ENCODE measurements at places on chromosomes 13 and 19.

- DNase-seq = no peak
Measured at GRCh38 chr19:16625163-16625958, 2.6 kb downstream of the MED26 start.

DNA sequence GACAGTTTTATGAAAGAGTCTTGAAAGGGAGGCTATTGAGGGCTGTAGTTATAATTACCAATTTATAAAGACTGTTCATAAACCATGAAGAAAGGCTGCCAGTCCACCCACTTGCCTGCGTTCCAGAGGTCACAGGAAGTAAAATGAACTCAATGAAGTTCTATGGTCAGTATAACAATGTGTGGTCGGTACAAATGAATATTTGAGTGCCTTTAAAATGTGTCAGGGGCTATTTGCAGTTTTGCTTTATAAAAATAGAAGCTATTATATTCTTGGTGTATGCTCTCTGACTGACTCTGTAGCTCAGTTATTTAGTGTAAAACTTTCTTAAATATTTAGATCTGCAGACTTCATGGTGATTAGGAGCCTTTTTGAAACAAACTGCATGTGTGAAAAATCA is 47.0 kb downstream of the ESD start:
- no peak for DNase-seq

GRCh38 chr19:41657157-41657556 is 30.3 kb upstream of the CEACAM4 start:
- no peak for DNase-seq

GRCh38 chr13:27404680-27405079 is 19.7 kb upstream of the GTF3A start:
- DNase-seq = no peak

DNA sequence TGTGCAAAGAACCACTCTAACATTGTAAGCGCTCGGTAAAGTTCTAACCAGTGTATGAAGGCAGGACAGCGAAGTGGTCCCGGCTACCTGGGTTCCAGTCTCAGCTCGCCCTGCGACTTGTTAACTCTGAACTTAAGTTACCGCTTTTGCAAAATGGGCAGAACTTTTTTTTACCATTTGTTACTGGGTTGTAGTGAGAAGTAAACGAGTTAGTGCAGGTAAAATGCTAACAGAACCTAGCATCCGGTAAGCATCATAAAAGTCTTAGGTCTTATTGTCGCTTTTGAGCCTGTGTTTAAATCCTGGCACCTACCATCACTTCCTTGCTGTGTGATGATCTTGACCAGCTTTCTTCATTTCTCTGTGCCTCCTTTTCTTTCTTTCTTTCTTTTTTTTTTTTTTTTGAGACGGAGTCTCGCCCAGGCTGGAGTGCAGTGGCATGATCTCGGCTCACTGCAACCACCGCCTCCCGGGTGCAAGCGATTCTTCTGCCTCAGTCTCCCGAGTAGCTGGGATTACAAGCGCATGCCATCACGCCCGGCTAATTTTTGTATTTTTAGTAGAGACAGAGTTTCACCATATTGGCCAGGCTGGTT is 734 bp upstream of the TRMT1 start:
- no peak for DNase-seq

GRCh38 chr13:34256236-34256635 is 438.3 kb downstream of the RFC3 start:
- DNase-seq = no peak

- DNase-seq = no peak
Measured at GRCh38 chr13:46874006-46874405, 22.8 kb downstream of the HTR2A start.

DNA sequence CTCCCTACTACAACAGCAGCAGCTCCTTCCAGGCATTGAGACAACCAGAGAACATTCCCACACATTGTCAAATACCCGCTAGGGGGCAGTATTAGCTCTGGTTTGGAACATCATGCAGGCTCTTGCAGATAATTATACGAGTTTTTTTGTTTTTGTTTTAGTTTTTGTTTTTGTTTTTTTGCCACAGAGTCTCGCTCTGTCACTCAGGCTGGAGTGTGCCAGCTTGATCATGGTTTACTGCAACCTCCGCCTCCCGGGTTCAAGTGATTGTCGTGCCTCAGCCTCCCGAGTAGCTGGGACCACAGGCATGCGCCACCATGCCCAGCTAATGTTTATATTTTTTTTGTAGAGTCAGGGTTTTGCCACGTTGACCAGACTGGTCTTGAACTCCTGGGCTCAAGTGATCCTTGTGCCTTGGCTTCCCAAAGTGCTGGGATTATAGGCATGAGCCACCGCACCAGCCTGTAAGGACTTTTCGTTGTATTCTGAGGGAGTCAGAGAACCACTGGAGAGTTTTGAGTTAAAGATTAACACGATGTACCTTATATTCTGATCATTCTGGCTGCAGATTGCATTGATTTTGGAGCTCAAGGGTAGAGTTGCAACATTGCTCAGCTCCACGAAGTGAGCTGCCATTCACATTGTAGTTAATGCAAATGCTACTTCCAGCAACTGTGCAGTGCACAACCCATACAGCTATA is 41.7 kb upstream of the CEACAM20 start:
- peak; percentile 59 for DNase-seq

DNA sequence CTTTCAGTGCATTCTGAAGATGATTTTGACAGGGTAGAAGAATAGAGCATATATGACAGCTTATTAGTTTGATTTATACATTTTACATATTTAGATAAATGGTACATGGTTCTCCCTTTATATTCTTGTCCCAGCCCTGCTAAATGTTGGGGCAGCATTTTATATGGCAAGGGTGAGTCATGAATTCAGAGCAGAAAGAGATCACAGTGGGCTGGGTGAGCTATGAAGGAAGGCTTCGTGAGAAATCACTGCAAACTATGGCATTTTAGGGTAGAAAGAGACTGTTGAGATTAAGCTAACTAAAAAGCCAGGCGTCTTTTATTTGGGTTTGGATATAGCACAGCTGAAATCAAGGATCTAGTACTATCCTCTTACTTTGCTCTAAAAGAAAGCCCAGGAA is 23.9 kb upstream of the METTL21C start:
- DNase-seq = no peak

- DNase-seq = no peak
Measured at GRCh38 chr13:98731925-98732324, 20.5 kb downstream of the SLC15A1 start.

- no peak for DNase-seq
Measured at GRCh38 chr13:113545455-113545930, 39.1 kb upstream of the TFDP1 start.
